Astrocyte of the spinal cord (primary cell): ENCODE measurements at places on chromosomes 6 and 20.

DNA sequence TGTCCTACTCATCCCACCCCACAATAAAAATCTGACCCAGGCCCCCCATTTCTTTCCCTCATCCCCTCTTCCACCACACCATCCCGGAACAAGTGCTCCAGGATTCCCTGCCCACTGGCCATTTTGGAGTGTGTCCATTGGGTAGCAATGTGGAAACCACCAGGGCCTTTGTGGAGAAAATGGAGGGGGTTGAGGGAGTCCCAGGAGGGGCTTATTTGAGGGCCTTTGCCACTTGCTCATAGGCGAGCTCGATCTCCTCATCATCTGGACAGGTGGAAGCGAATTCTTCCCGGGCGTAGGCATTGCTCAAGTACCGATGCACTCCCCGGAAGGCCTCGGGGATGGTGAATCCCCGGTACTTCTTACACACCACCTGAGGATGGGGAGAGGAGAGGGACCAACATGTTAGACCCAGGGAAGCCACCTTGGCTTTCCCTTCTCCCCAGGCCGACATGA, 1.6 kb upstream of the DDAH2 start:
- DNase-seq, result no peak

DNA sequence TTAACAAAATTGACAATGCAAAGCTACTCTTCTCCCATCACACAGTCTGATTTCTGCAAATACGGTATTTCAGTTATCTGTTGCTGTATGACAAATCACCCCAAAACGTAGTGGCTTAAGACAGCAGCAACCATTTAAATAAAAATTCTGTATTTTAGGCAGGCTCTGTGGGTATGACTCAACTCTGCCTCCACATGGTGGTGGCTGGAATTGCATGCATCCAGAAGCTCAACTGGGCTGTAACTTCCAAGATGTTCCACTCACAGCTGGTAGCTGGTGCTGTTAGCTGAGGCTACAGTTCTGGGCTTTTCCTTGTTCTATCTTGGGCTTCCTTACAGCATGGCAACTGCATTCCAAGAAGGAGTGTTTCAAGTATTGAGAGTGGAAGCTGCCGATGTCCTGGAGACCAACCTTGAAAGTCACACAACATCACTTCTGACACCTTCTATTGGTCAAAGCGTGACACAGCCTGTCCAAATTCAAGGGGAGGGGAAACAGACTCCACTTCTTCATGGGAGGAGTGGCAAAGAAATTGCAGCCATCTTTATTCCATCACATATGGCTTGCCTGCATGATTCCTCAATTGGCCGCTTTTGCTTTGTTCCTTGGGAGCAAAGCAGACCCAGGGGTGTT, 39.7 kb upstream of the TULP1 start:
- DNase-seq, result no peak

DNA sequence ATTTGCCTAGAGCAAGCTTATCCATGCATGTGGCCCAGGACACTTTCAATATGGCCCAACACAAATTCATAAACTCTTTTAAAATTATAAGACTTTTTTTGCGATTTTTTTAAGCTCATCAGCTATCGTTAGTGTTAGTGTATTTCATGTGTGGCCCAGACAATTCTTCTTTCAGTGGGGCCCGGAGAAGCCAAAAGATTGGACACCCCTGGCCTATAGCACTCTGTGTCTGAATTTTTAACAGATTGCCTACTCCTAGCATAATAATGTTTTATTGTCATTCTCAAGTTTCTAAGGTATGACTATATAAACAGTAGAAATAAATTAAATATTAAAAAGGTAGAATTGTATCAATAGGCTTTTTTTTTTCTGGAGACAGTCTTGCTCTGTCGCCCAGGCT, 48.6 kb upstream of the LOC128125822 start:
- no peak for DNase-seq

GRCh38 chr20:15482525-15482924, 1090.7 kb downstream of the KIF16B start:
- DNase-seq, result no peak

GRCh38 chr20:13765299-13765698, 19.4 kb downstream of the ESF1 start:
- no peak for DNase-seq

- DNase-seq, result peak; percentile 72
These were observed 47.9 kb upstream of the CCDC167 start for GRCh38 chr6:37547564-37548061.

DNA sequence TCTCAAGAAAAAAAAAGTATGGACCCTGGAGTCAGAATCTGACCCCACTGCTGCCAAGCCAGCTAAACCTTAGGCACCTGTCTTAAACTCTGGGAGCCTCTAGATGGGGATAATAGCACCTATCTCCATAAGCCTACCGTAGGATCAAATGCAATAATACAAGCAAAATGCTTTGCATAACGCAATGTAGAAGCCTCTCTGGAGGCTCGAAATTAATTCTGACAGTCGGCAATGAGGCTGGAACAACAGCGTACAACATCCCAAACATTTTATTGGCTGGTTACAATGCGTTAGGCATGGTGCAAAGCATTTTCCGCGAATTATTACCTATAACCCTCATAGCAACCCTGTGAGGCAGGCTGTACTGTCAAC, 521 bp downstream of the CDK5RAP1 start:
- DNase-seq, result peak; percentile 10

DNA sequence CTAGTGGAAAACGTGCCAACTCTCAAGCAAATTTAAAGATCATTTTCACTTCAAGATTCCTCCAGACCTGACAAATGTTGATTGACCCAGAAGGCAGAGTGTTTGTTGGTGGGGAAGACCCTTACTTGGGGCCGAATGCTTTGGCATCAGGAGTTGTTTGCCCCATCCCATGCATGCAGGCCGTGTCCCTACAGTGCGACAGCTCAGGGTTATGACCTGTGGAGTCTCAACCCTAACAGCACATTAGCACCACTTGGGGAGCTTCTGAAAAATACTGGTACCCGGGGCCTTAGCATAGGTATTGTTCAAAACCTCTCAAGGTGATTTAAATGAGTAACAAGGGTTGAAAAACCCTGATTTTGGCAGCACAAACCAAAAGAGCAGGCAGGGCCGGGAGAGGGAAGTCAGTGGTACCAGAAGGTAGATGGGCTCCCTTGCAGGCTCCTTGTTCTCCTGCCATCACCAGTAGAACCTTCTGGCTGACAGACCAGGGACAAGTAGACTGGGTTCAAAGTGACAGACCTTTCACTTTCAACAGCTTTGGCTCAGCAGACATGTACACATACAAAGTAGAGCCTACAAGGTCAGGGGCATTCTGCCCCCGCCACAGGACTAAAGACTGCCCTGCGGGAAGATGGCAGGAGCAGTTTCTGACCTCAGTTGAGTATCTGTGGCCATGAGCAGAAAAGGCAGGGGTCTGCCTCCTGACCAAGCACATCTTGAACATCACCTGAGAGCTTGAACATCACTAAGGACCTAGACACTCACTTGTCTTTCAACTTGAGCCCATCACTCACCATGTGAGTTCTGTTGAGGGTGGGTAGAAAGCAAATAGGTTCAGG, 39.6 kb downstream of the PLCG1 start:
- no peak for DNase-seq

DNA sequence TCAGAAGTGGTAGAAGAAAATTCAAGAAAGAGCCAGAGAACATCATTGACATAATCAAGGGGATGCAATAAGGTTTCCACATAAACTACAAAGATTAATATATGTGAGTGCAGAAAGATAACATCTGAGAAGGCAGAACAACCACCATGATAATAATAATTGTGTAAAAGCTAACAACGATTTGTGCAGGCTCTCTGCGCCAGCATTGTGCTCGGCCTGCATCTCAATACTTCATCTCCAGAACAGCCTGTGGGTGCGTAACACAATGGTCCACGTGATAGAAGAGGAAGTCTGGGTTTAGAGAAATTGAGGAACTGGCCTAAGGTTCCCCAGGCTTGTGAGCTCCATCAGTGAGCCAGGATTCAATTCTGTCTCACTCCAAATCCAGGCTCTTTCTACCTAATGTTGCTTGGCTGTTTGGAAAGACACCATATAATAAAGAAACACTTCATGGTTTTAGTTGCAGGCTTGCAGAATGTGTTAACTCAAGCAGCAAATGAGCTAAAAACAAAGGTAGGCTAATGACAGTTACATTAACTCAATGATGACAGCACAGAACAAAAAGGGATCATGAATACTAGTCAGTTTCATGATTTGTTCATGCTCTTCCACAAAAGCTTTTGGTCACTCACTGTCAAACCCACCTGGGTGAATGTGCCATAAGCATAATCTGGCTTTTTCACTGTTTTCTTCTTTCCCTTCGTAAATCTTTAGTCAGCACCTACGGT, 71.2 kb downstream of the LY86 start:
- DNase-seq, result no peak

DNA sequence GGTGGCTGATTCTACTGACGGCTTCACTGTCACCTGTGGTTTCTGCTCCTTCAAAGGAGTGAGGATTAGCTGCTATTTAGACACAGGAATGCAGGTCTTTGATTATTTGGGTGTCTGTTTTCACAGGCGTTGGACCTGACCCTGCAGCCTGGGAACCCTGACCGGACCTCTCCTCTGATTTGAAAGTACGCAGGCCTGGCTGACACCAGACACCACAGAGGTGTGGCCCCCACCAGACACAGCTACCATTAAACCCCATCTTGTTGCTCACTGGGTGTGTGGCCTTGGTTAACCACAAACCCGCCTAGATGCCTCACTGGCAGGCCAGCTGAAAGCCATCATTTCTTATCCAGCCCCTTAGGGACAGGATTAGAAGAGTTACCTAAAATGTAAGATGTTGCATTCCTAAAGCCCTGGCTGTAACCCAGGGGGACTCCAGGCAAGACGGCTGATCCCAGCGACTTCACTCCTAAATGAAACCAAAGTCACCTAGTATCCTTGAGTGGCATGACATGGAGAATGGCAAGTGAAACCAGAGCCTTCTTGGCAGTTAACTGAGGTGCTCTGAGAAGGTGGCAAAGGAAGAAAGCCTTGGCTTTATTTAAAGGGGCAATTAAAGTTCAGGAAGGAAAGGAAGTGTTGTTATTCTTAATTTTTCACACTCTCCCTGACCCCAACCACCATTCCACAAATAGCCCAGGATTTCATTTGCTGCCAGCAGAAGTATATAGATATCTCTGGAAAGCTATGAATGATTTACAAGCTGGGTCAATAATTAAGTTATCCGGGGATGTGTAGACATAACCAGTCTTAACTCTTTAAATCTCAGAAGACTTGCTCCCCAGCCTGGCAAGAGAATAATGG, 169.9 kb downstream of the QRSL1 start:
- peak; percentile 71 for DNase-seq

DNA sequence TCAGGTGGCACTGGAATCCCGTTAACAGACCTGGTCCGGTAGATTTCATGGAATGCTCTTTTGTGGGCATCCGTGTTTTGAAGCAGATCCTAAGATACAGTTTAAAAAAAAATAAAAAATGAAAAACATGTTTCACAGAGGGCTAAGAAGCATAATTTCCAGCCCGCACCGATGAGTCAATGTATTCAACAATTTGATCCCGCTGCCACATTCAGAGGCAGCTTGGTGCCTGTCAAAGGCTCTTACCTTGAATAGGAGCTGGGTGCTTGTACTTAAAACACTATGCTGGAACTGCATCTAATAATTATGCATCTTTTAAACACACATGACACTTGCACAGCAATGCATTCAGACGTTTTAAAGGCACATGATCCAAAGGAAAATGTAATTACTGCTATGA, 164.8 kb downstream of the SYNE1 start:
- DNase-seq, result no peak

DNA sequence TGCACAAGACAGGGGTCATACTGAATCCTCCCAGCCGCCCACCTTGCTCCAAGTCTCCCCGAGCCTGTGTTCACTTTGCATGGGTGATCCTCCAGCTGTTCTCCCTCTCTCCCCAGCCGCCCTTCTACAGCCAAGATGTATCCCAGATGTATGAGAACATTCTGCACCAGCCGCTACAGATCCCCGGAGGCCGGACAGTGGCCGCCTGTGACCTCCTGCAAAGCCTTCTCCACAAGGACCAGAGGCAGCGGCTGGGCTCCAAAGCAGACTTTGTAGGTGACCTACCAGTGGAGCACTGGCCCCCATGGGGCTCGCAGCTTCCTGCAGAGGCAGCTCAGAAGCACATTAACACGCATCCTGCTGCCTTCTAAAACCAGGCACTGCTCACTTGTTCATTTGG, 14.6 kb upstream of the IFT52 start:
- no peak for DNase-seq
